HT1080 (cell line): ENCODE measurements at places on chromosomes 5 and 9. TPM values are rescaled to one million over a fixed set of nuclear protein-coding genes. Genes with fewer than 3 reads are reported as not detected.

Gene ARRDC3
- 12.7 and 14.1 TPM in 2 replicates for total RNA-seq

Gene STOML2
- 286 and 296 TPM in 2 replicates for total RNA-seq

Gene TRAF1
- 0.43 and 0.70 TPM in 2 replicates for total RNA-seq

Gene F2RL2
- total RNA-seq = 2.8 and 4.1 TPM in 2 replicates

Gene RNF208
- total RNA-seq = 0.10 and 0.96 TPM in 2 replicates

Gene TSLP
- total RNA-seq = not detected in 2 replicates

Gene PRDM9
- not detected in 2 replicates for total RNA-seq

Gene RANBP3L
- 0.18 and 0.50 TPM in 2 replicates for total RNA-seq

Gene IFNA13
- total RNA-seq = not detected in 2 replicates

Gene GRM6
- total RNA-seq = not detected in 2 replicates

Gene AIF1L
- total RNA-seq = 0.50 and 1.0 TPM in 2 replicates

Gene CARD6
- 2.1 and 2.3 TPM in 2 replicates for total RNA-seq

Gene CXXC5
- total RNA-seq = 49.4 and 54.9 TPM in 2 replicates

Gene ADAMTSL2
- total RNA-seq = not detected in 2 replicates

DNA sequence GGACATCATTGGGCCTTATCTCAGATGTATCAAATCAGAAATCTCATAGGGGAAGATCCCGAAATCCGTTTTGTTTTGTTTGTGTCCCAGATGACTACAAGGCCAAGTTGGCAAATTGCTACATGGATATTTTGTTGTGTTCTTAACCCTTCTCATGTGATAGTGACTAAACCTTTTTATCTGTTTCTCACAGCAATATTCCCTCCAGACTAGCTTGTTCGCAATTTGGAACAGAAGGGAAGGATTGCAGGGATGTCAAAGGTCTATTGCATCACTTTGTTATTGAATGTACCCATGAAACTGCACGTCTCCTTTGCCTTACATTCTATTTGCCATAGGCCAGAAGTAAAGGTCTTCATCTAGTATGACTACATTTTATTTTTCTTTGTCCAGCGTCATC, 453.9 kb downstream of the NFIB start:
- DNase-seq = no peak

GRCh38 chr9:129275626-129276247, 97.7 kb upstream of the IER5L start:
- no peak for DNase-seq

GRCh38 chr5:61496446-61496845, 164.4 kb downstream of the ZSWIM6 start:
- no peak for DNase-seq

DNA sequence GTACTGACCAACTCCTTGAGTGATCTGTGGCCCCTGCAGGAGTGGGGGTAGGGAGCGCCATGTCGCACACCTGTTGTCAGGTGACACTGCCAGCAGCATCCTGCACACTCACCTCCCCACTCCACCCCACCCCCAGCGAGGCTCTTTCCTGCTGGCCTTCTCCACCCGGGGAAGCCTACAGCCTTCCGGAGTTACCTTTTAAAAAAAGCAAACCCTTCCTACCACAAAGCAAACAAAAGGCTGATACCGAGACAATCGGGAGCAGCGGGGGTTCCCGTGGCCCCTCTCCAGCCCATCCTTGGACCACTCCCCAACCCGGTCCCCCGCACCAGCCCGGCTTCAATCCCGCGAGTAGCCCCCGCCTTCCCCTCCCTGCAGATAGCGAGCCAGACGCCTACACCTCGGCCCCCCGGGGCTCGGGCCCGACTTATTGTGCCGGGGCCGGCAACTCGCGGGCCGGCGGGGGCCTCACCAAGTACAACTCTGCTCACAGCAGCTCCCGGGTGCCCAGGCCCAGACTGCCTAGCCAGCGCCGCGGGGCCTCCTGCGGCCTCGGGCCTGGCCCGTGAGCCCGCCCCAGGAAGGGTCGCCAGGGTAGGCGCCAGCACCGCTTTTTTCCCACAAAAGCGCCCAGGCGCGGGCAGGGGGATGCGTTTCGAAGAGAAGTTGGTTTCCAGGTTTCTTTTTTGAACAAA, 724 bp downstream of the MACROH2A1 start:
- DNase-seq = peak; percentile 41

- no peak for DNase-seq
Measured at GRCh38 chr5:139058121-139058520, 140.0 kb downstream of the SIL1 start.

GRCh38 chr5:61162832-61163567, 732 bp upstream of the SMIM15 start:
- DNase-seq = peak; percentile 51

DNA sequence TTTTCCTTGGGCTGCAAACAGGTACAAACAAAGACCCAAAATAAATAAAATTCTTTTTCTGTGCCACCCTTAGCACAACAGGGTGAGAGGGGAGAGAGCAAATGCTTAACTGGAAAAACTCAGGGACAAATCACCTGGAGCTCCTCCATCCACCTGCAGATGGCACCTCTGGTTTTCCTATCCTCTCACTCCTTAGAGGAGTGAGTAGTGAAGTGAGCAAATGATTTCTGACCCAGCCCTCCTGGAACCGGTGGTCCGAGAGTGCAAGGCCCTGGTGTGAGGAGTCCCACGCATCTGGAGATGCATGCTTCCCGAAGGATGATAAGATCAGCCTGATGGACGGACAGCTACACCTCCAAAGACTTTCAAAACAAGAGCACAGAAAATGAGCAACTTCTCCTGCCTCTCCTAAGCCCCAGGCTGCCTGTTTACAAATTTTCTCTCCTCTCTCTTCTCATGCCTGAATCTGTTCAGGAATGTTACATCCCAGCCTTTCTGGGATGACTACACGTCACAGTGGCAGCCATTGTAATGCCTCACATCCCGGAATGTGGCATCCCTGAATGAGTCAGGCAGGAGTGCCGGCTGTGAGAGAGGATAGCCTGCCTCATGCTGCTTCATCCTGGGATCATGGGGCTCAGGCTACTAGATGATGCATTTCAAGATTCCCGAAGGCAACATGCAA, 86.4 kb downstream of the ADRB2 start:
- DNase-seq = peak; percentile 97

DNA sequence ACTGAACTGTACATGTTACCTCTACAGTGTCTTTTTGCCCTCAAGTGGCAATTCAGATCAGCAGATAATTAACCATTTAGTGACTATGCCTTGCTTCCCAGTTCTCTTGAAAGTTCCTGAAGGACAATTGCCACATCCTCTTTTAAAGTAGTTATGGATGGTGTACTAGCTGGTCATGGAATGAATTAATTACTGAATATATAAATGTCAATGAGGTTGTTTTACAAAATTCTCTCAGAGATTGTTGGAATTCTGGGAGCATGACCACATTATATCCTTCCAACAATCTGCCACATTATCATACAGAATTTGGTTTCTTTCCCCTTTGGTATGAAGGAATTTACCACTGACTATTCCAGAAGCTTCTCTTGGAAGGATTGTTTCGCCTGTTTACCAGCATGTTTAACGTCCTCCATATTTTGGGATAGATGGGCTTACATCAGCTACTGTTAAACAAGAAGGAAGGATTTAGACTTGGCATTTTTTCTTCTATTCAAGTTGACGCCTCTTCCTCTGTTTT, 176.4 kb downstream of the CD180 start:
- DNase-seq = no peak

- peak; percentile 71 for DNase-seq
Measured at GRCh38 chr5:94968507-94969095, 316.3 kb downstream of the MCTP1 start.

- DNase-seq = no peak
Measured at GRCh38 chr9:82334286-82334685, 345.7 kb downstream of the SPATA31D1 start.

DNA sequence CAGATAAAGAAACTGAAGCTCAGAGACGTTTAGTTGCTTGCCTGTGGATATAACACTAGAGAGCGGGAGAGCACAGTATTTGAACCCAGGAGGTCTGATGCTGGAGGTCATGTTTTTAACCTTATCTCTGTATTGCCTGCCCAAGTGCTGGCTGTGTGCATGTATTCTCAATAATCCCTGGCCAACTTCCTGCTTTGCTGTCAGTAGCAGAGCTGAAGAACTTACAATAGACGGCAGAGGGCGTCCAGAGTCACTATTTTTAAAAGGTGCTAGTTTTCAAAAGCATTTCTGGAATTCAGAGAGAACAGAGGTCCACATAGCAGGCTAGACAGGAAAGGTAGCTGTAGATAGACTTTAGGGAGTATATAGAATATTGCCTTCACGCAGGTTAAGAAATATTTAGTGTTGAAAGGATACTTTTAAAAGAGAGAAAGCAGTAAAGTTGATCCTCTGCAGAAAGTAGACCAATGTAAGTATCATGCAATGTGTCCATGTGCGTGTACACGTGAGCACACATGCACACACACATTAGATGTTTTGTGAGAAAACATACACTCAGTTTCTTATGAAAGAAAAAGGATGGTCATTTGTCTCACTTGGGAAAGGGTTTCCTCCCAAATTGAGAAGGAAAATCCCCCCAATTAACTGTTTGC, 46.3 kb downstream of the PTCD2 start:
- peak; percentile 72 for DNase-seq

DNA sequence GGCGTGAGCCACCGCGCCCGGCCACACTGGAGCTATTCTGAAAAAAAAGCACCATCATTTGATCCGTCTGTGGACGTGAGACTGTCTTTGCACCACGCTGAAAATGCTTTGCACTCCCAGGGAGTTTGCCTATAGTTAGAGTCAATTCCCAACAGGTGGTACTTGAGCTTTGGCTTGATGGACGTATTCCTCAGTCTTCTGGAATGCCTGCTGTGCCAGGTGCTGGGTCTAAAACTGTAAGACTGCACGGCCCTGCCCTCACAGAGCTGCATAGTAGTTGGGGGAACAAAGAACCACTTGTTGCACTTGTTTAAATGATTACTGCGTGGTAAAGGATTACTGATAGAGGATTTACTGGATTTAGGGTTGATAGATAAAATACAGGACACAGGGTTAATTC, 3.4 kb upstream of the CCNO start:
- no peak for DNase-seq

GRCh38 chr5:175377816-175378215, 66.2 kb downstream of the DRD1 start:
- DNase-seq = no peak

GRCh38 chr5:83831834-83832233, 111.2 kb upstream of the HAPLN1 start:
- DNase-seq = no peak

- DNase-seq = no peak
Measured at GRCh38 chr9:85871008-85871407, 69.9 kb upstream of the NAA35 start.

DNA sequence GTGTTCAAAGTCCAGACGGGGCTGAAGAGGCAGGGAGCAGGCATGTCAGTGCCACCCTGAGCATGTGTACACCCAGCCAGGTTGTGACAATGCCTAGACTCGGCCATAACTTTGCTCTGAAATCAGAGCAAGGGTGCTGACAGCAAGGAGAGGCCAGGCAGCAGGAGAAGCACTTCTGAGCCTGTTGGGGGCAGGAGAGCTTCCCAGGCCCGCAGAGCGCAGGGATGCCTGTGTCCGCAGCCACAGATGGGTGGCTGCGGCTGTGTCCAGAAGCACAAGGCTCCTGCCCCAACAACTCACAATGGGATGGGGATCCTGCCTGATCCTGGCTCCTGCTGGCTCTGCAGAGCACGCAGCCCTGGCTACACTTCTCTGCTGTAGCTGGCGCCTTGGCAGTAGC, 373.9 kb downstream of the CHSY3 start:
- DNase-seq = no peak

- DNase-seq = no peak
Measured at GRCh38 chr5:57416278-57416994, 66.2 kb downstream of the ACTBL2 start.

DNA sequence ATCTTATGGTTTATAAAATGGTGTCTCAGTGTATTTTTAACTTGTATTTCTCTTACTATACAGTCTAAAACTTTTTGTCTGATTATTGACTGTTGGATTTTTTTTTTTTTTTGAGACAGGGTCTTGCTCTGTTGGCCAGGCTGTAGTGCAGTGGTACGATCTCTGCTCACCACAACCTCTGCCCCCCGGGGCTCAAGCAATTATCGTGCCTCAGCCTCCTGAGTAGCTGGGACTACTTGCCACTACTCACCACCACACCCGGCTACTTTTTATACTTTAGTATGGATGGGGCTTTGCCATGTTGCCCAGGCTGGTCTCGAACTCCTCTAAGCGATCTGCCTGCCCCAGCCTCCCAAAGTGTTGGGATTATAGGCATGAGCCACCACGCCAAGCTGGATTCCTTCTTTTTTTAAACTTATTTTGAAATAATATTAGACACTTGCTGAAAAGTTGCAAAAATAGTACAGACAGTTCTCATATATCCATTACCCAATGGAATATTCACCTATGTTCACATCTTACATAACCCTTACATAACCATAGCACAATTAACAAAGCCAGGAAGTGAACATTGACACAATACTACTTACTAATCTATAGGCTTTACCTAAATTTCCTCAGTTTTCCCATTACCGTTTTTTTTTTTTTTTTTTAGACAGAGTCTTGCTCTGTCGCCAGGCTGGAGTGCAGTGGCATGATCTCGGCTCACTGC, 47.2 kb downstream of the STOM start:
- DNase-seq = no peak

- DNase-seq = no peak
Measured at GRCh38 chr5:179413711-179414458, 68.6 kb upstream of the ADAMTS2 start.

- DNase-seq = peak; percentile 72
Measured at GRCh38 chr9:96612105-96612965, 7.3 kb downstream of the CDC14B start.

DNA sequence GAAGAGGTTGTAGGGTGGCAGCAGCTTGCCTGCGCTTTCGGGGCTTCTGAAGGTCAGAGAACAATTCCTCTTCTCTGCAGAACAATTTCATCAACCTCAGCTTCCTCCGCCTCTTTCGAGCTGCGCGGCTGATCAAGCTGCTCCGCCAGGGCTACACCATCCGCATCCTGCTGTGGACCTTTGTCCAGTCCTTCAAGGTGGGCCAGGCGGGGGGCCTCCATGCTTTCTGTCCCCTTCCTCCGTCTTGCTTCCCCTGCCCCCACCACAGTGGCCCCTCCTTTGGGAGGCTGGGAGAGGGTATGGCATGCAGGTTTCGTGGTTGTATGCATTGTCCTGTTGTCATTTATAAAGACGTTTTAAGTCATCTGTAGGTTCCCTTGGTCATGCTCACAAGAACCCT, 195.8 kb downstream of the CACNA1B start:
- DNase-seq = no peak

- peak; percentile 56 for DNase-seq
Measured at GRCh38 chr9:89497978-89498851, at the start of gene SEMA4D. SEMA4D (minus strand) TSS chr9:89498113; CDS start chr9:89405456, 92,657 bp downstream.

GRCh38 chr5:137649228-137649935, 86.5 kb downstream of the KLHL3 start:
- DNase-seq = no peak
